LoVo (cell line): ENCODE measurements at places on chromosomes 3 and 15.

DNA sequence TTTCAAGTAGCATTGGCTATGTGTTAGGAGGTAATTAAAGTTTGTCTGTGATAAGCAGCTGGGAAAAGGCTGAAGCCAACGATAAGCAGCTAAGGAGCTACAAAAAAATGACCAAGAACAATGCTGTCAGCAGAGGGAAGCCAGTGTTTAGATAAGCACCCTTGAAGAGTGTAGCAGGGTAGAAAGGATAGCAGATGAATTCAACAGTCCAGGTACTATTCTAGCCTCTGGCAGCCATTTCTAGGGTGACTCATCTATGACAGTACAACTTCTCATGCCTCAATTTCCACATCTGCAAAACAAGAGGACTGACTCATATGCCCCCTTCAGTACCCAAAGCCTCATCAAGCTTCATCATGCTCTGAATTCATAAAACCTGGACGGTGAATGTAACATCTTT, 617.6 kb upstream of the UBE2E2 start:
- DNase-seq, result peak; percentile 6

- DNase-seq, result no peak
Observed at GRCh38 chr15:61724251-61724939, 335.9 kb downstream of the VPS13C start.

GRCh38 chr3:143283432-143284128, 164.0 kb downstream of the CHST2 start:
- DNase-seq, result peak; percentile 46

- no peak for DNase-seq
Observed at GRCh38 chr3:47664519-47664918, 85.9 kb upstream of the CSPG5 start.
